Motor neuron (in vitro differentiated cells): ENCODE measurements at places on chromosomes 3 and 15. TPM values are rescaled to one million over a fixed set of nuclear protein-coding genes. Genes with fewer than 3 reads are reported as not detected.

The RARB gene
- 33.6 and 108 TPM in 2 replicates for total RNA-seq

DNA sequence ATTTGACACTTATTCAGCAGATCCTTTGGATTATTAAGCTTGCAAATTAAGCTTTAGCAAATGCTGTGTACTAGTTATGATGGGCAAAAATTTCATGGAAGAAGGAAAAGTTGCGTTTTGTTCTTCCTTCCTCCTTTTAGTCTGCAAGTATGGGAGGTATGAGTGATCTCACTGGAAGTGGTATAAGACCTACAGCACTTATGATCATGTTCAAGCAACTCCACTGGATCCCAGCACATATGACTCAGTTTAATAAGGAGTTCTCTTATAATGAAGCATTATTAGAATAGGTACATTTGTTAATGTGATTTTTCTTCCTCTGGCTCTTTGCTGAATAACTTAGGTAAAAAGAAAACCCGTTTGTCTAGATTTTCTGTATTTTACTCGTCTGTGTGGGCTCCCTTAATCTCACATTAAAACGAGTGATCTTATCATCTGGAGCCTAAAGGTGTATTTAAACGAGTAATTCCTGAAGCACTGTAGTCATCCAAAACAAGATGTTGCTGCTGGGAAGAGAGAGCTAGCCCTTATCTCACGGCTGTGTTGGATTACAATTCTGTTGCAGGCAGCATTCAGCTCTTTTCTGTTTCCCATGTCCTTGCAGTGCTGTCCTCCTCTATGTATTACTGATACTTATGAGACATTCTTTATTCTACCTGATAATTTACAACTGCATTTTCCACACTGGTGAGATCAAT lies 264.9 kb downstream of the GBE1 start:
- ATAC-seq = no peak

GRCh38 chr3:39094851-39095677 lies 12.4 kb downstream of the GORASP1 start:
- ATAC-seq = no peak

GRCh38 chr15:79032656-79033055 lies 57.9 kb downstream of the RASGRF1 start:
- no peak for ATAC-seq
